Epithelial cell of alveolus of lung (primary cell): ENCODE measurements at places on chromosomes 12 and 14. TPM values are rescaled to one million over a fixed set of nuclear protein-coding genes. Genes with fewer than 3 reads are reported as not detected.

The MFAP5 gene
- total RNA-seq, result 1.2 TPM in 1 of 2 replicates, not detected in the other

The RTN1 gene
- 0.08 and 2.6 TPM in 2 replicates for total RNA-seq

The GPR162 gene
- 2.1 and 20.3 TPM in 2 replicates for total RNA-seq

The NTF3 gene
- total RNA-seq, result 0.08 and 0.13 TPM in 2 replicates

The KTN1 gene
- 45.0 and 63.4 TPM in 2 replicates for total RNA-seq

The DERA gene
- 53.8 and 56.5 TPM in 2 replicates for total RNA-seq

The COPZ1 gene
- total RNA-seq, result 132 and 144 TPM in 2 replicates

The GPR137C gene
- 0.52 and 1.7 TPM in 2 replicates for total RNA-seq

The TEX22 gene
- 0.13 and 1.4 TPM in 2 replicates for total RNA-seq

The ITGB7 gene
- not detected in 2 replicates for total RNA-seq
